Effector memory CD4-positive, alpha-beta T cell (primary cell): ENCODE measurements at places on chromosomes 7 and 10.
A peak's percentile ranks its signal among the peaks of the same experiment; 100 is the strongest.

GRCh38 chr10:43899224-43899959 lies 250.7 kb upstream of the ZNF32 start:
- DNase-seq, result no peak

DNA sequence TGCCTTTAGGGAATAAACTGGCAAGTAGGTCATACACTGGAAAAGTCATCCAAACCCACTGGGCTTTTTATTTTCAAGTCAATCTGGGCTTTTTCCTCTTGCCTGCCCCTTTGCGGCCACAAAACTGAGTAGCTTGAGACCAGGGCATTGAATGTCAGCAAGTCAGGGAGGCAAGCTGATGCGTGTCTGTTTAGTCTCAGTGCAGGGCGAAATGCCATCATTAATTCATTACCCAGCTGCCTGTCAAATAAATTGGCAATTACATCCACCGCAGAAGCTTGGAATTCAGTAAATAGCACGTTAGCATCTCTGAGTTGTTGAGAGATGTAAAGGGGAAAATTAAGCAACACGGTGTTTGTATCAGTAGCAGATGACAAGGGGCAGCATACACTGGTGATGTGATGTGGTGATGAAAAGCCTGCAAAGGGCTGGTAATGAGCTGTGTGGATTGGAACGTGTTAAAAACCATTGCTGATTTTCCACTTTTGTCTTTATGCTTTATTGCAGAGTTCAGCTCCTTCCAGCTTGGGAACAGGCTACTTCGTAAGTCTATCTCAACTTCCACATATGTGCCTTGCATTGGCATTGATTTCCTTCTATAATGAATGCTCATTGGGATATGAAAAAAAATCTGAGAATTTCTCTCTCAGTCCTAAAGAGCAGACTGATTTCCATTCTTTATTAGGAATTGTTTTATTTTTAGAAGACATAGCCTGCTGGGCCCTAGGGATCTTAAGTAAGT lies 535.9 kb downstream of the AUTS2 start:
- DNase-seq, result no peak

DNA sequence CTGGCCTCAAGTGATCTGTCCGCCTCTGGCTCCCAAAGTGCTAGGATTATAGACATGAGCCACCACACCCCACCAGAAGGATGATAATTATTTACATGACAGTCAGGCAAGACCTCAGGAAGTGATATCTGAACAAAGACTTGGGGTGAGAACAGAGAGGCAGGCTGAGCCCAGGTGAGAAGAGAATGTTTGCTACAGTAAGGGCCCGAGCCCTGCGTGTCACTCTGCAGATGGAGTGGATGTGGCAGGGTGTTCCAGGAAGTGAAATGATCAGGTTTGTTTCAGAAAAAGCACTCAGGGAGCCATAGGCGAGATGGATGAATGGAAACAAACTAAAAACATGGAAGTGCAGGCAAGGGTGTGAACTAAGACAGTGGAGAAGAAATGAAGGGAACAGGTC lies 22.2 kb downstream of the SFMBT2 start:
- no peak for DNase-seq

GRCh38 chr10:110388687-110389052 lies 84.0 kb upstream of the SMNDC1 start:
- DNase-seq, result no peak

DNA sequence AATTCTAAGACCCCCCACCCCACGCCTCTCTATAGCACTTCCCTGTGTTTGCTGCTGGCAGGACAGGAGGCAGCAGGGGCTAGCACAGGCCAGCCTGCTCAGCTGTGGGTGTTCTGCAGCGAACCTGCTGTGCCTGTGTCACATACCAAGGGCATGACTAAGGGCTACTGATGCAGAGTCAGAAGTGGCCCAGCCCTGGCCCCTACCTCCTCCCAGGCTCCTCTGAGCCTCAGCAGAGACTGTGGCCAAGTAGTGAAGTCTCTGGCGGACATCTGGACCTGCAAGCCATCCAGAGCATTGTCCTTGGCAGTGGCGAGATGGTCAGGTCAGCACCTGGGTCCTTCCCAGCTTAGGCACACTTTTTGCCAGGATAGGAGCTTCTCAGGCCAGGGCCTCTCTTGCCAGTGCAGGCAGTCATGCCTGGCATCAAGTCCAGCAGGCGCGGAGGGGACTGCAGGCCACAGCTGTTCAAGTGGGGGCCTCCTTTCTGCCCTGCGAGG lies 116.3 kb upstream of the RET start:
- no peak for DNase-seq

GRCh38 chr10:118901906-118902305 lies 127.6 kb upstream of the NANOS1 start:
- no peak for DNase-seq

GRCh38 chr10:44397476-44398225 lies 12.8 kb upstream of the CXCL12 start:
- DNase-seq, result no peak

DNA sequence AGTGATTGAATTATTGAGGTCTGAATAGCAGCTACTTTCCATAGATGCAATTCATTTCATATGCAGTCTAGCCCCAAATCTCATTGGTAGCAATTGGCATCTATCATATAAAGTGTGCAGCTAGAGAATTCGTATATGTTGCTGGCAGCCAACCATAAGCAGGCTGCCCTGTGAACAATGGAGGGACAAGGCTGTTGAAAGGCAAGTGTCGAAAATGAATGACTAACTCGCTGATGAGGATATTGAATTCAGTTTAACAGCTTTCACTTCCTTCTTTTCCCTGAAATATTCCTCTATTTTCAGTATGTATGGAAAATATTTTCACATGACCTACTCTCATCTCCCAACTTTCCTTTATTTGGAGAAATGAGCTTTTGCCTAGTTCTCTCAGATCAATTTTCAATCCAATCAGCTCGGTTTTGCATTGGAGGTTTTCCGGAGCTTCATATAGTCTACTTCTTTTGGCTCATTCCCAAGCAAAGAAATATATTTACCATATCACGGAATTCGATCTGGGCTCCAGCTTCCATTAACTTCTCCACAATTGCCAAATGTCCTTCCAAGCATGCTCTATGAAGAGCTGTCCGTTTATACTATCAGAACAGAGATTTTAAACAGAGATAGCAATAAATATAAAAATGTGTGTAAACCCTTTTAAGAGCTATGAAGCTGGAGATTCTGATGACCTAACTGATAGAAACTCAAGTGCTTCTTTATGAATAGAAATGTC lies 3.5 kb downstream of the ANKRD1 start:
- no peak for DNase-seq

DNA sequence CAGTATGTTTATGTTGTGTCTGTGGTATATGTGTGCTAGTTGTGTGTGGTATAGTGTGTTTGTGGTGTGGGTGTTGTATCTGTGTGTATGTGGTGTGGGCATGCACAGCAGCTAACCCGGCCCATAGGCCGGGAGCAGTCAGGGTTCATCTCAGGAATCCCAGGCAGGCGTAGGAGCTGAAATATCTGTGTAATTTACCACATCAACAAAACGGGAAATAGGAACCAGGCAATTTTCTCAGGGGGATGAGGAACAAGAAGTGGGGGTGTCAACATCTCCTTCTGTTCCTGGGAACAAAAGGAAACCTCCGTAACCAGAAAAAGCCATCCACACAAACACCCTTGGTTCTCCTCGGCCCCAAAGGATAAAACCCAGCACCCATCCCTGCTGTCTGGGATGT lies 24.5 kb upstream of the ZNF488 start:
- DNase-seq, result no peak

- no peak for DNase-seq
Observed at GRCh38 chr10:75295868-75296441, 60.2 kb upstream of the COMTD1 start.

DNA sequence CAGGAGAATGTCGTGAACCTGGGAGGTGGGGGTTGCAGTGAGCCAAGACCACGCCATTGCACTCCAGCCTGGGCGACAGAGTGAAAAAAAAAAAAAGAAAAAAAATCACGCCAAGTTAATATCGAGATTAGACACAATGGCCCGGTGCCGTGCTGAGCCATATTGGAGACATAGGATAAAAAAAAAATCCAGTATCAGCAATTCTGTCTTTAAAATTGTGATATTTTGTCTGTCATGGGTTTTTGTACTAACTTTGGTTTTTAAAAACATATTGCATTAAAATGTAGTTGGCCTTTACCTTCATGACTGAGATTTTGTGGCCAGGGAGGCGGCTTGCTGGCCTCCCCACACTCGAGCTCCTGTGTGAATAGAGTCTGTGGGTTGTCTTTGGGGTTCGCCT lies 62.8 kb upstream of the PITRM1 start:
- DNase-seq, result no peak

GRCh38 chr7:87831097-87831496 lies 45.1 kb downstream of the SLC25A40 start:
- DNase-seq, result no peak

- no peak for DNase-seq
Observed at GRCh38 chr10:97063983-97064837, 121.5 kb downstream of the SLIT1 start.

- no peak for DNase-seq
Observed at GRCh38 chr10:1142596-1142995, 86.4 kb downstream of the WDR37 start.

DNA sequence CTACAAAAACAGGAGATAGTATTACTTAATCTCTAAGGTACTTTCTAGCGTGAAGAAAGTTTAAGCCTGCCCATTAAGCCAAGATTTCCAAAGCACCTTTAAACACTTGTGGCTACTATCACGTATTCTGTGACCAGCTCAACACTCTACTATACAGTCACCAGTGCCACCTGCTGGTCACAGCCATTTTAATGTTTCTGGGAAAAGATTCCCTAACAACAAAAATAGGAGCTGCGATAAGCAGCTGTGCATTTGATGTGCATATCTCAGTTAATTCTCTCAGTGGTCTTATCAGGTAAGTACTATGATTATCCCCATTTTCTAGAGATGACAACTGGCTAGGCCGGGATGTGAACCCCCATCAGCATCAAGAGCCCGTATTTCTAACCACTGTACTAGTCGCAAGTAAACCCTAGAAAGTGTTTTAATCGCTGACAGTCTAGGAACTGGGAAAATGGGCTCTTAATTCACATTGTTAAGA lies 860 bp downstream of the SEC31B start:
- peak; percentile 41 for DNase-seq

GRCh38 chr7:7516156-7516555 lies 19.5 kb downstream of the COL28A1 start:
- DNase-seq, result no peak

- DNase-seq, result no peak
Observed at GRCh38 chr7:135260930-135261721, 27.5 kb downstream of the STRA8 start.

DNA sequence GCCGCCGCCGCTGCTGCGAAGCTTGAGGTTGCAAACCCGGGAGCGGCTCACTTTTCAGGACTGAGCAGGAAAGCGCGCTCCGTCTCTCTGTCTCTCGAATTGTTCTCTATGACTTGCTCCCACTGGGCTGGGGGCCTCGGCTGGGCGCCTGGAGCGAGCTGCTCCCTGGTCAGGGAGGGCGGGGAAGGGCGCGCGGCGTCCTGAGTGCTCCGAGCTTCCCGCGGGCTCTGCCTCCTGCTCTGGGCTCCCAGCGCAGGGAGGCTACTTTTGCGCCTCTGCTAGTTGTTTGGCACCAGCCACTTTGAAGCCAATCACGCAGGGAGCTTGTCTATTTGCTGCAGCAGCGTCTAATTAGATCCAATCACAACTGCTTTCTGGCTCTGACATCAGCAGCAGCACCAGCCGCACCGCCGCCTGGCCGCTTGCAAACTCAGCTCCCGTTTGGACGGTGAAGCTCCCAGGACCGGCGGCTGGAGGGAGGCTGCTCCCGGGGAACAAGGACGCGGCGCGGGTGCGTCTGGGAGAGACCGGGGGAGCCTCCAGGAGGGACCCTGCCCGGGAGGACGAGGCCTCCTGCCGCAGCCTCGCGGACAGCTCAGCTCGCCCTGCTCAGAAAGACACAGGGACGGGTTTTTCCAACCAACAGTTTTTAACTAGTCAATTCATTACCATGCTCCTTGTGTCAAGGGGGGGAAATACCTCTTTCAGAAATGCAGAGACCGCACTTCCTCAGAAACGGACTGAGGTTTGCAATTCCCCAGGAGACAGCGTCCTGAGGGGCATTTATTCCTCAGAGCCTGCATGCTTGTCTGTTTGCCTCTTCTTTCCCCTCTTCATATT lies at the start of gene ADARB2:
Gene ADARB2, minus strand, starts transcription at position 304 of the 840 bp plus-strand sequence.
- DNase-seq, result no peak

- no peak for DNase-seq
Observed at GRCh38 chr7:41731493-41732435, 28.9 kb upstream of the INHBA start.

- DNase-seq, result no peak
Observed at GRCh38 chr7:22667562-22668239, 59.3 kb upstream of the IL6 start.

DNA sequence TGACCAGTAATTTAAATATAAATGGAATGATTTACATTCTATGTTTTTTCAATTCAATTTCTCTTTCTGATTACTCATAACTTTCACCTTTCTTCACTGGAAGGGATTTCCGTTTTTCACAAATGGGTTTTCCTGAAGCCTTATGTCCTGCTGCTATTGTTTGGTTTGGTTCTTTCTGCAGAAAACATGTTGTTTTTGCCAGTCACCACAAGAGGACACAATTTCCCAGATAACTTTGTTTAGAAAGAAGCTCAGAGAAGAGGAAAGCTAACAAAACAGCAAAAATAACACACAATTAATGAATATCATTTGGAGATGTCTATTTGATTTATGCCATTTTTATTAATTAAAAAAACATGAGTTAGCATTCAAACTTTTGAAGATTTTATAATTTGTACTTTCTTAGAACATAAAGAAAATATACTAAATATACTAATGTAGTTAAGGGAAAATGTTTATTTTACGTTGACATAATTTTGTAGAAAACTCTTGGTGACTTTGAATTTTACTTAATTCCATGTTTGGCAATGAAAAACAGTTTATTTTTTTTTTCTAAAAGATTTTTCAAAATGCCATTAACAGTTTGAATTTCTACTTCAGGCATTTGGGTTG lies 4.6 kb upstream of the TWIST1 start:
- DNase-seq, result no peak

DNA sequence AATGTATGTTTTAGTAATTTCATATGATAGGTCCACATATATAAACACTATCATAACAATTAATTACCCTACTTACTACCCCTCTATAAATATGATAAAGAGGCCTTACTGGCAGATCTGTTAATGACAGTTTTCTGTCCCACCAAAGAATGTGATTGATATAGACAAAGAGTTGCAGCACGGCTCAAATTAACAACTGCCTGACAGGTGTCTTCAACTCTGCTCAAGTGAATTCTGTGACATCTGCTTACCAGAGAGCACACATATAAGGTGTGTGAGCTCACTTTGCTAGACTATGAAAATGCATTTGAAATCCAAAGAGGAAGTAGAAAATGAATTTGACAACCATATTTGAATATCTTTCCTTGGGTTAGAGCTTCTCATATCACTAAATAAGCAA lies 36.6 kb downstream of the CACNA2D1 start:
- DNase-seq, result no peak

GRCh38 chr7:106947244-106947728 lies 82.2 kb downstream of the PIK3CG start:
- DNase-seq, result no peak

GRCh38 chr10:26890956-26891355 lies 30.2 kb upstream of the ABI1 start:
- DNase-seq, result no peak

DNA sequence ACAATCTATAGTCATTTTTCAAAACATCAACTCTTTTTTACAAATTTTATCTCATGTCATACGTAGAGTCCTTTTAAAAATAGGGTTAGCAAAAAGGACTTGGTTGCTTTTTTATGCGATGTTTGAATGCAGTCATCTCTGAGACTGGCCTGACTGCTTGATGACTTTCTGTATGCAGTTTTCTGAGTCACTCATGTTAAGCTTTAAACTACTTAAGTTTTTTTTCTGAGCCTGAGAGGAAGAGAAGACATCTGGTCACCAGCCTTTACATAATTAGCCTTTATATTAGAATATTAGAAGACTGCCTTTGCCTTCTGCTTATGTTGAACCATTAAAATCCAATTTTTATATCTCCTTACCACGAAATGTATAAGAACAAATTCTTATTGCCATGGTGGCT lies 834.4 kb upstream of the MBL2 start:
- no peak for DNase-seq
